ENCODE measurements at places on chromosomes 16 and 17.

DNA sequence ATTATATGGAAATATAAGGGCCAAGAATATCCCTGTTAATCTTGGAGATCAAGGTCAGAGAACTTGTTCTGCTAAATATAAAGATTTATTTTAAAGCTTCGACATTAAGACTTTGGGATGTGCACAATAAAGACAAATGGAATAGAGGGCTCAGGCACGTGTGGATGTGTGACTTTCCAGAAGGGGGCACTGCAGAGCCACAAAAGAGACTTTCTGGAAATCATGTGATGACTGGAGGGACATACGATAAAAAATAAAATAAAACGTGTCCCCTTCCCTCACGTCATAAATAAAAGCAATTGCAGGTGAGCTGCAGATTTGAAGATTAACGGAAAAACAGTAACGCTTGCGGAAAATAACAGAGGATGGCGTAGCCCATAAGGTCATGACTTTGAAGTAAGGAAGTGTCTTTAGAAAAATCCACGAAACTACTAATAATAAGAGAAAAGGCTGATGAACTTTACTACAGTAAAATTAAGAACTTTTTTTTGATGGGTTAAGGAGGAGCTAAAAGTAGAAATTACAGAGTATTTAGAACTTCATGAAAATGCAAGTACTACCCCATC lies 9.4 kb upstream of the ENGASE start:
- no peak for DNase-seq

DNA sequence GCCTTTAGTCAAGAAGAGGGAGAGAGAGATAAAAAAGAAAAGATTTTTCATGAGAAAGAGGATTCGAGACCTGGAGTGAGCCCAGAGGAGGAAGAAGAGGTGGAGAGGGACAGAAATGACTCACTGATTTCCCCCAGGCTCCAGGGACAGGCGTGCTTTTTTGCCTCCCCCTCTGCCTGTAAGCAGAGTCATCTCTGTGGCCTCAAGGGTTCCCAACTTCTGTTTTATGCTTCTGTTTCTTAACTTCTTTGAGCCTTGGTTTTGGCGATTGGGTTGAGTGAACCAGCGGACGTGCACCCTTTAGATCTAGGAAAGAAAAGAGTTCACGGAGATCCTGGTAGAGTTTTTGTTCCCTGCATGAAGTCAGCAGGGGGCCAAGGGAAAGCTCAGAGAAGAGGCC lies 147.9 kb upstream of the NOL11 start:
- DNase-seq, result no peak

GRCh38 chr17:7839876-7840261 lies 5.9 kb downstream of the KDM6B start:
- no peak for DNase-seq

DNA sequence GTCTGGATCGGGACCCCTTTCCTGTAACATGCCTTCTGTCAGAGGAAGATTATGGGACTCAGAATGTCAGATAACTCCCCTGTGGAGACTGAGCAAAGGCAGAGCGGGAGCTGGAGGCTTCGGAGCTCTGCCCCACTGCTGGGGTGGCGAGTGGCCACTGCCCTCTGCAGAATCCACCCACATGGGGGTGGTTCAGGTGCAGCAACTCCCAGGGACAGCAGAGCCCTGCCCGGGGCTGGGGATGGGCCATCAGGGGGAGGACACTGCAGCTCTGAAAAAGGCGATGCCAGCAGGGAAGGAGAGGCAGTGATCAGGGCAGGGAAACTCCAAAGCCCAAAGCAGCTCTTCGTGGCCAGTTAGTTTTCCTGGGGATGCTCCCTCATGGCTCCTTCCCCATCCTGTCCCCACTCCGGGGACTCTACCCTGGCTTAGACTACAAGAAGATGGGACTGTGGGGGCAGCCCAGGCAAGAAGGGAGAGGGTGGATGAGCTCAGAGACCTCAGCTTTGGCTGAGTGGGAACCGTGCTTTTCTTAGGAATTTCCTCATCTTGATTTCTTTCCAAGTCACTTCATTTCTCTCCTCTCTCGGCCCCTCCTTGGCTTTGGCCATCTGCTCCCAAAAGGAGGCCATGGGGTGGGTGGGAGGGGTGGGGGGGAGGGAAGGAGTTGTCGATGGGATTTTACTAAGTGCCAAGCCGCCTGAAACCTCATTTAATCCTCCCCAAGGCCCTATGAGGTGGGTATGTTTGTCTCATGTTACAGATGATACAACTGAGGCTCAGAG lies 4.0 kb downstream of the CA4 start:
- no peak for DNase-seq

GRCh38 chr17:9432934-9433421 lies 142.6 kb downstream of the STX8 start:
- DNase-seq, result no peak

GRCh38 chr17:80145076-80146075 lies 1.6 kb downstream of the EIF4A3 start:
- no peak for DNase-seq

GRCh38 chr17:57986841-57987580 lies 1.0 kb downstream of the VEZF1 start:
- no peak for DNase-seq

DNA sequence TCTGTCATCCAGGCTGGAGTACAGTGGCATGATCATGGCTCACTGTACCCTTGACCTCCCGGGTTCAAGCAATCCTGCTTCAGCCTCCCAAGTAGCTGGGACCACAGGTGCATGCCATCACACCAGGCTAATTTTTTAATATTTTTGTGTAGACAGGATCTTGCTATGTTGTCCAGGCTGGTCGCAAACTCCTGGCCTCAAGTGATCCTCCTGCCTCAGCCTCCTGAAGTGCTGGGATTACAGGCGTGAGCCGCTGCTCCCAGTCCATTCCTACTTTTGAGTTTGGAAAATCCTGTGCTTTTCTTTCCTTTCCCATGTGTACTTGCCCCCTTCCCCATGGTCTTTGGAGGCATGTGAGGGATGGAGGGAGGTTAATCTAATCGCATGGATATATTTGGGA lies 60.0 kb downstream of the MSI2 start:
- no peak for DNase-seq

DNA sequence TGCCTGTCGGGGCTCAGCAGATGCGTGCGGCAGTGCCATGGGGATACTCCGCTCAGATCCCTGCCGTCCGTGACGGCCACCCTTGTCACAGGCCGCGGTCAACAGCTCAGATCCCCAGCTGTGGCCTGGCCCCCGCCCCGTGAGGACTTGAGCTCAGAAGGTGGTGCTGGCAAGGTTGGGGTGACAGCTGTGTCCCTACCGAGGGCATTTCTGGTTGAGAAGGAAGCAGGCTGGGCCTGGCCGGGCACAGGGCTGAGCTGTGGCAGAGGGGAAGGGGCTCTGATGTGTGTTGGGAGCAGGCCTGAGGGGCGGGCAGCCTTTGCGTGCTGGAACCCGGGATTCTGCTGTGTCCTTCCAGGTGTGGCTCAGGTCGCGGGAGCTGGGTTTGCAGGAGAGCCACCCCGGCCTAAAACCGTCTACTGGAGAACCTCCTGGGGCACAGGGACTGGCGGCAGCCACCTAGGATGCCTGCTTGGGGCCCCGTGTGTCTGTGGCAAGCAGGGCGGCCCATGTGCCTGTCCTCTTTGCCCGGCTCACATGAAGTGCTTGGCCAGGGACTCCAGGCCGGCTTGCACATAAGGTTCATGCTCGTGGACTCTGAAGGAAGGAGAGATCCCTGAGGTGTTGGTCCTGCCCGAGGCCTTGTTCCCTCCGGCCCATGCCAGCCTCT lies 5.1 kb downstream of the UBE2I start:
- DNase-seq, result no peak

GRCh38 chr16:31452631-31453106 lies 6.6 kb upstream of the ARMC5 start:
- DNase-seq, result no peak

DNA sequence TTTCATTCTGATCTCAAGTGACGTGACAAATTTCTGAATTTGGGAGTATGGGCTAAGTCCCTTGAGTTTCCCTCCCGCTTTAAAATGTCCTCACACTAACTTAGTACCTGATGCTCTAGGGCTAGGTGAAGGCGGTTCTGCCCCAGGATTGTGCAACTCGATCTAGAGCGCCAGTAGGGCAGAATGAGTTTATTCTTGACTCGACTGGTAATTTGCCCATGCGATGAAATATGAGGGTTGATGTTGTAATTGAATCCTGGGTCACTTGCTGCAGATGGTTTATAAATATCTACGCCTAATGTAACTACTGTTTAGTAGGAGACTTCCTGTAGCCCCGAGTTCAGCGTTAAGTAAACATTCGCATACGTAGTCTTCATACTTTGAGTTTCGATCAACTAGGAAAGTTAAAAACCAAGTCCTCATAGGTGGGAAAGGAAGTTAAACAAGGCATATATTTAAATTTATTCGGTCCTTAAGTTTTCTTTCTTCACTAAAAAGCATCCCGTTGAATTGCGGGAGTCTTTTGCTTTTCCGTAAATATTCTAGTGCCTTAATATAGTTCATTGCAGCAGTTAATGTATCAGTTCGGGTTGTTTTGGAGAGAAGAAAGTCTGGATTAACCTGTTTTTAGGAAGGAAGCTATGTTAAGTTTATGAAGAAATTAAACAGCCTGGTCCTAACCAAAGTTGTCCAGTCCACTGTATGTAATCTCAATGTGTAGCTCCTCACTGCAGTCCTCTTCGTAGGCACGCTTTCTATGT lies 1.6 kb downstream of the CTCF start:
- DNase-seq, result no peak

DNA sequence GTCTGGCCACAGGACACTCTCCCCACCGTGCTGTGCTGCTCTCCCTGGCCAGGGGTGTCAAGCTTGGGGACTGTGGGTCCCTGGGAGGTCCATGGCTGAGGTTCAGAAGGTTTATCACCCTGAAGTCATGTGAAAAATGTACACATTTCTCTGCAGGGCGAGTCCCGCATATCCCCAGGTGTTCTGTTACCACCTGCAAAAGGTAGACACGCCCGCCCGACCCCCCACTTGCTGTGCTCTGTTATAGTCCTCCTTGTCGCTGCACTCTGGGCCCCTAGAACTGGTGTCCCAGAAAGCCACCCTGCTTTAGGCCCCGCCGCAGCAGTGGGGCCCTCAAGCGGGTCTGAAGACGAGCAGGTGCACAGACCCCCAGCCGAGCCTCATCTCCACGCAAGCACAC lies 11.8 kb downstream of the JPT2 start:
- no peak for DNase-seq

DNA sequence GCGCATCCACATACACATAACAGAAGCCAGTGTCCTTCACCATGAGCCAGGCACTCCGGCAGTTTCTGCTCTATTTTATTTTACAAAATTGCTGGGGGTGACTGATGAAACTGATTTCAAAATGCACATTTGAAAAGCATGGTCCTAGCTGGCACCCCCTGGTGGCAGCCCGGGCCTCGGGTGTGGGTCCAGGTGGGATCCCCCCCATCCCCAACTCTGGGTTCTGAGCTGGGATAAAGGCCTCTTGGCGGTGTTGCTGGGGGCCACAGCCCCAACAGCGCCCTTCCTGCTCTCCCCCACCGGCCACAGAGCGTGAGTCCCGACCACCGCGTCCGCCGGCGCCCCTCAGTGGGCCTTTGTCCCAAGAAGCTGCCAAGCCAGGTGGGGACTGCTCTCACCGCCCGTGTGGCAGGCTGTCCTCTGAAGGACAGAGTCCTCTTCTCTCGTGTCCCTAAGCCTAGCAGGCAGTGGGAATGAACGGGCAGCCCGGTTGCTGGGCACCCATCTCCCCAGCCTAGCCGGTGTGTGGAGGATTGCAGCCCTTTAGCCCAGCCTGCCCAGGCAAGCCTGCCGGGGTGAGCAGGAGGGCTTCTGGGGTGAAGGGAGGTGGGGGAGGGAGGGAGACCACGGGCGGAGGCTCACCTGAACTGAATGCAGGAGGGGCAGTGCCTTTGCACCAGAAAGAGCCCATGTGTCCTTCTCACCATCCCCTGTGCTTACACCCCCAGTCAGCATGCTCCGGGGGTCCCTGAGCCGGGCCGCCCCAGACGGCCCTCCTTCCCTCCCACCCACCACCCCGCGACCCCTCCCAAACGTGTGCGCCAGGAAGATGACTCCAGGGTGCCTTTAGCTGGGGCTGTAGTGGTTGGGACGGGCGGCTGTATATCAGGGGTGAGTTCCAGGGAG lies 898 bp downstream of the SNAI3 start:
- no peak for DNase-seq

DNA sequence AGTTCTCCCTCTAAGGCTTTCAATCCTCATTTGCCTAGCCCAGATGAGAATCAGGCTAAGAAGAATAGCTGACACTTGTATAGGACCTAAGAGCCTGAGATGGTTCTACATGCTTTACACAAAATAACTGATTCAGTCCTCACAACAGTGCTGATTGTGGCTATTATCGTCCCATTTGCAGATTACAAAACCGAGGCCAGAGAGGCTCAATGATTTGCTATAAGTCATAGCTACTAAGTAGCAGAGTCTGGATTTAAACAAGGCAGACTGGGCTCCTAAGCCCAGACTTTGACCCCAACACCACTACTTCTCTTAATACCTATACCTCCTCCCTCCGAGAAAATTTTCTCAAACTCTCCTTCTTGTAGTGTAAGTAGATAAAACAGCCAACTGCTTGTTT lies 23.1 kb downstream of the ABCC12 start:
- no peak for DNase-seq

GRCh38 chr17:80937462-80938381 lies 53.9 kb upstream of the CHMP6 start:
- DNase-seq, result no peak

Measured in DMS153 (cell line).